ENCODE measurements at places on chromosomes 1 and 21.

DNA sequence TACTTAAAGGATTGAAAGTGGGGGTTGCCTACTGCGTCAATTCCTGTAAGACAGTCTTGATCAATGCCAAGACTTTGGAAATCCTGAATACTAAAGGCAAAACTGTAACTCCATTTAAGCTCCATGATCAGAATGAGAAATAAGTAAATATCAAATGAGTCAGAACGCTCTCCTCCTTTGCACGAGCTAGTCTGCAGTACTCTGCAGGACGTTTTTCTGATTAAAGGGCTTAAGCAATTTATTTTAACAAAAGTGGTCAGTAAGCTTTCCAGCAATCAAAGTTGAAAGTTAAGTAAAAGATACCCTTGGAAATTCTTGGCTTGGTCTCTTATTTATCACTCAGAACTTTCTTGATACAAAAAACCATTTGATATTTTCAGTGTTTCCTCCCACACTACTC, 35.7 kb upstream of the ARHGAP29 start:
- DNase-seq: no peak

DNA sequence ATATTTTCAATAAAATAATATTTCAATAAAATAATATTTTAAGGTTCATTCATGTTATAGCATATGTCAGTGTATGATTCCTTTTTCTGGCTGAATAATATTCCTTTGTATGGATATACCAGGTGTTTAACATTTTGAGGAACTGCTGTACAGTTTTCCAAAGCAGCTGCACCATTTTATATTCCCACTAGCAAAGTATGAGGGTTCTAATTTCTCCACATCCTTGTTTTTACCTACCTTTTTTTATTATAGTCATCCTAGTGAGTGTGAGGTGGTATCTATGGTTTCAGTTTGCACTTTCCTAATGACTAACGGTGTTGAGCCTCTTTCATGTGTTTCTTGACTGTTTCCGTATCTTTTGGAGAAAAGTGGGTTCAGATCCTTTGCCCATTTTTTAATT, 5.2 kb downstream of the DEGS1 start:
- no peak for DNase-seq

DNA sequence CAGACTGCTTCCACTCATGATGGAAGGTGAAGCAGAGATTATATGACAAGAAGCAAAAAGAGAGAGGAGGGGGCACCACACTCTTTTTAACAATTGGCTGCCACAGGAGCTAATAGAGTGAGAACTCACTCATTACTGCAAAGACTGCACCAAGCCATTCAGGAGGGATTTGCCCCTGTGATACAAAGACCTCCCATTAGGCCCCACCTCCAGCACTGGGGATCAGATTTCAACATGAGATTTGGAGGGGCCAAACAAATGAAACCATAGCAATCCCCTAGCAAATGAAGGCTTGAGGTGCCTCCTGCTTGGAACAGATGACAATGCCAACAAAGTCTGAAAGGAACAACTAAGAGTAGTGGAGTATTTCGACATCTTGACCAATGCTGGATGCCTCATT, 122.5 kb upstream of the COA6 start:
- DNase-seq: no peak

- DNase-seq: no peak
Measured at GRCh38 chr1:212162635-212163034, 122.6 kb upstream of the PPP2R5A start.

GRCh38 chr1:15573477-15573876, 11.4 kb downstream of the AGMAT start:
- DNase-seq: no peak

- no peak for DNase-seq
Measured at GRCh38 chr1:96674915-96675314, 46.7 kb upstream of the PTBP2 start.

All from fibroblast of skin of left biceps (primary cell).